Esophagus muscularis mucosa (tissue), 4 donors: ENCODE measurements at places on chromosomes 5 and 9.

GRCh38 chr9:120982836-120983235 lies 56.2 kb upstream of the TRAF1 start:
- DNase-seq, result no peak

GRCh38 chr5:78888580-78889368 lies 96.3 kb downstream of the ARSB start:
- no peak for DNase-seq

DNA sequence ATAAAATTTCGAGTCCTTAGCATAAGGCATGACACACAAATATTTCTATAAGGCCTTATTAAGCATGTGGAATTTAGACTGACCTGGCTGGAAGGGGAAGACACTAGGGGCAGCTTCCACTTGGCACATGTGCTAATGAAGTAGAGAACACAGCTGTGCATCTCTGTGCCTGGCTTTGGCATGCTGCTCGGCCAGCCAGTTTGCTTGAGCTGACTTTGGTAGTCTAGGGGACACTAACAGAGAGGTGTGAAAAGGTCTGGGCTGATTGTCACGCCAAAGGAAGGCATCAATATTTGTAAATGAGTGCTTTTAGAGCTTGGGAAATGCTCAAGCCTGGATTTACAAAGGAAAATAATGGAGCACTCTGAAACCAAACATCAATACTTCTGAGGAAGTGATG lies 723.7 kb downstream of the PRELID2 start:
- DNase-seq, result no peak

DNA sequence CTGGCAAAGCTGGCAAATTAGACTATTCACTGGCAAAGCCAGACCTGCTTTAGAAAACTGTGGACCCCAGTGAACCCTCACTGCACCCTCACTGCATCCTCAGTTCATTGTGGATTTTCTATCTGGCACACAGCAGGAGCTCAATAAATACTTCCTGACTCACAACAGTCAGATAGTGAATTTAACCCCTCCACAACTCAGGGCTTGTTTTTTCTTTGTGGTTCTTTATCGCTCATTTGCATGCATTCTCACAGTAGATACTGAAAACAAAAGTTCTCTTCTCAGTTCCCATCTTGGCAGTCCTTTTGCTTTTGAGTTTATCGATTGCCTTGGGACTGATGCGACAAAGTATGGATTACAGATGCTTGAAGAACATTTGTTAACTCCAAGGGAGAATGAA lies 99.8 kb downstream of the ACTL7B start:
- DNase-seq, result no peak

GRCh38 chr5:145393426-145393825 lies 441.7 kb downstream of the PRELID2 start:
- DNase-seq, result no peak

DNA sequence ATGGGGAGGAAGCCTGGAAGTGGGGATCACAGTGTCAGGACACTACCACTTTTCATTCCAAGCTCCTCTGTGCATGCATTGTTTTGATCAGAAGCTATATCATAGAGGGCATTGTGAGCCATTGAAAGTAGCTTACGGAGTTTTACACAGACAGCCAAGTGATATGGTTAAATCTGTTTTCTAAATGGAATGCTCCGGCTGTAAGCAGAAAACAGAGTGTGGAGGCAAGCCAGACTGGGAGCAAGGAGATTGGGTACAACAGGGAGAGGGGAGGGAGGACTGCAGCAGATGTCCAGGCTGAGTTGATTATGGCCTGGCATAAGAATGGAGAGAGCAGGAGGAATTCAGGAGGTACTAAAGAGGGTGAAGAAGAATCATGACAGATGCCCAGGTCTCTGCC lies 15.5 kb upstream of the SOWAHA start:
- no peak for DNase-seq

GRCh38 chr9:8845376-8845775 lies 1045.8 kb upstream of the DMAC1 start:
- DNase-seq, result no peak

- no peak for DNase-seq
Observed at GRCh38 chr5:87113861-87114260, 153.8 kb upstream of the RASA1 start.

GRCh38 chr5:108681079-108681921 lies 66.4 kb upstream of the FER start:
- no peak for DNase-seq

DNA sequence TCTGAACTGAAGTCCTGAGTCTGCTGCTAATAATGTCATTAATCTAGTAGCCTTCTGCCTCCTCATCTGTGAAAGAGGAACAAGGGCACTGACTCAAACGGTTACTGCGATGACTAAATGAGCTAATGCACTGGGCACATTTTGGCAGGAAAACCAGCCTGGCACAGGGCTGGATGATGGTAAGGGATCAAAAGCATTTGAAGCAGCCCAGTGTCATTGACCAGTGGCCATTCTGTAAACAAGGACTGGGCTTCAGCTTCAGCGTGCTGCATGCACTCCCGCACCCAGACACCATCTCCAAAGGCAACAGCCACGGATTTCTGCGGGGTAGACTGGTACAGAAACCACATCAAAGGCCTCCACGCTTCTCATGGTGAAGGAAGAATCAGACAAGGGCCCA lies 8.0 kb downstream of the GCNT4 start:
- DNase-seq, result no peak

DNA sequence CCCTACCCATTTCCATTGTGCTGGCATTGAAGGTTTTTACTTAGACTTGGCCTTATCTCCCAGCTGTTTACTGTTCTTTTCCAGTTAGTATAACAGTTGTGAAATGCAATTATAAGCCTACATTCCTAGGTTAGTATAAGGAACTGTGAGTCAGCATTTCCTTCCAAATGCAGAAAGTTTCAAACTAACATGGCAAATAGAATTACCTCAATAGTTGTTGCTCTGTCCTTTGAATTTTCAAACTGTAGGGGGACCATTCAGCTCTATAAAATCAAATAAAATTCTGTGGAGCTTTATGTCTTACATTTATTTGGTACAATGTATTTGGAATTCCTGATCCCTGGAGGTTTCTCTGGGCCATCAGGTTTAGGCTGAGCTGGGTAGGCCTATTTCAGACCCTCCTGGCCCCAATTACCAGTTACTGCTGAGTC lies 47.2 kb downstream of the ARHGEF28 start:
- DNase-seq, result no peak

DNA sequence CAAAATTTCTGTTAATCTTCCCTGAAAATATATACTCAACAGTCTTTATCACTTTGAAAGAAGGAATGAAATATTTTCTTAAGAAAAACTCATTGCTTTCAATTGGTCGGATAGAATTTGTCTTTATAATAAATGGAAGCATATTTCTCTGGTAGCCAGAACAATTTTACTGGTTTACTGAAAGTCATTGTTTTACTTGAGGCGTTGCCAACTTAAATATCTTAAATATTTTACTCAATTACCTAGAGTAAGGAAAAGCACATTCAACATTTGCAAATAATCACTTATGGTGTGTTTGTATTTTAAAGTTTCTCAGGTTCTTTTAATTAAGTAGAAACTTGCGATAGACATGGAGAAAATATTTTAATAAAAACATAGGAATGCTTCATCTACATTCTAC lies 1181.7 kb downstream of the EFNA5 start:
- no peak for DNase-seq

DNA sequence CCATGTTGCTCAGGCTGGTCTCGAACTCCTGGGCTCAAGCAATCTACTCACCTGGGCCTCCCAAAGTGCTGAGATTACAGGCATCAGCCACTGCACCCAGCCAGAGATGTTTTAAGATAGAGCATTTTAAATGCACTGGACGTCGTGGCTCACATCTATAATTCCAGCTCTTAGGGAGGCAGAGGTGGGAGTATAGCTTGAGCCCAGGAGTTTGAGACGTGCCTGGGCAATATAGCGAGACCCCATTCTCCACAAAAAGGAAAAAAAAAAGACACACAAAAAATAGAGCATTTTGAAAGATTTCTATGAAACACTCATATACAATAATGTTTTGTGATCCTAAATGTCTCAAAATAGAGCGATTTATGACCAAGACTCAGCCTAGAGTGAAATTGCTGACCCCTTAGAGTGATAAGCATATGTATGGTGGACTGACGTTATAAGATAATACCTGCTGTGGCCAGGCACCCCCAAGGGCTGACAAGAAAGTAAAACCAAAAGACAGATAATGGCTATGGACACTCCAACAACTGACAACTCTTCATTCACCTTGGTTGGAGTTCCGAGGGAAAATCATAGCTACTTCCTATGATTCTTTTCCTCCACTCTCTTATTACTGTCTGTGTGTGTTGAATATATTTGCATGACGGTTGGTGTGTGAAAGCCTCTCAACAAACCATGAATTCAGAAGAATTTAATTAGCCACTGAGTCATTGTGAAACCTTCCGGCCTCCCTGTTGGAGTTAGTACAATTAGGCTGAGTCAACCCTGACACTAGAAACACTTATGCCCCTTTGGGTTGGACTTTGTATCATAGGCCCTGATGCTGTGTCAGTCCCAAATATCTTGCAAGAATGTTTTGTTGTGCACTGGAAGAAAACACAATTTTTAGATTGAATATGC lies 526.5 kb upstream of the NUDT12 start:
- peak; percentile 57 for DNase-seq

DNA sequence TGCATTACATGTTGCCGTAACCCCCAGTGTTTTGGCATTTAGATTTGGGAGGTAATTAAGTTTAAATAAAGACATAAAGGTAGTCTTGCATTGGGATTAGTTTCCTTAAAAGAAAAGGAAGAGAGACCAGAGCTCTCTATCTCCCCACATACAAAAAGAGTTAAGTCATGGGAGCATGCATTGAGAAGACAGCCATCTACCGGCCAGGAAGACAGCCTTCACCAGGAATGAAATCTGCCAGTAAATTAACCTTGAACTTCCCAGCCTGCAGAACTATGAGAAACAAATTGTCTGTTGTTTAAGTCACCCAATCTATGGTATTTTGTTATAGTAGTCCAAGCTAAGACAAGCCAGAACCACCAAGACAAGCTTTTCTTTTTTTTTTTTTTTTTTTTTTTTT lies 567.0 kb upstream of the CDH18 start:
- no peak for DNase-seq

GRCh38 chr5:140548300-140548688 lies 832 bp downstream of the EIF4EBP3 start:
- DNase-seq, result no peak

DNA sequence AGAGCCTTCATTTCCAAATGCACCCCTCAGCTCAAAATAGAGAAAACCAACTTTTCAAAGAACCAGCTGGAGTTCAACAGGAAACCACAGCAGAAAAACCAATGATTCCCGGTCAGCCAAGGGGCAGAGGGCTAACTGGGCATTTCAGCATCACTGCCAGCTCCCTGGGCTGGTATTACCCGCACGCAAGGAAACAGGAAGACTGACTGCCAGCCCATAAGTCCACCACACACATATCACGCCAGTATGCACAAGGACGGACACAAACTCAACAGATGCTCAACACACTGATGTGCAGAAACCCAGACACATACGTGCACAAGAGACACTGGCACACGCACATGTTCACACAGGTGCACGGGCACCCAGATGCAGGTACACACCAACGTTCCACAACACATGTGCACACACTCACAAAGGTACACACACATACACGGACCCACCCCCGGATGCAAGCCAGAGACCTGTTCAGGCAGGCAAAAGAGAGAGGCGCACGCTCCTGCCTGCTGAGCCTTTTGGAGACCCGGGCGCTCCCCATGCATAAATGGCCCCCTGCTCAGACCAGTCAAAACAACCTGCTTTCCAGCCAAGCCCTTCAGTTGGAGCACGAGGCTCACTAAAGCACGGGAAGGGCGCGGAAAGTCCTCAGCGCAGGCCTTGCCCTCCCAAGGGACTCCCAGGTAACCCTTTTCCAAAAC lies 2.1 kb downstream of the ADAMTS2 start:
- DNase-seq, result no peak

- DNase-seq, result no peak
Observed at GRCh38 chr9:21559402-21560280, 77.5 kb upstream of the IFNE start.

DNA sequence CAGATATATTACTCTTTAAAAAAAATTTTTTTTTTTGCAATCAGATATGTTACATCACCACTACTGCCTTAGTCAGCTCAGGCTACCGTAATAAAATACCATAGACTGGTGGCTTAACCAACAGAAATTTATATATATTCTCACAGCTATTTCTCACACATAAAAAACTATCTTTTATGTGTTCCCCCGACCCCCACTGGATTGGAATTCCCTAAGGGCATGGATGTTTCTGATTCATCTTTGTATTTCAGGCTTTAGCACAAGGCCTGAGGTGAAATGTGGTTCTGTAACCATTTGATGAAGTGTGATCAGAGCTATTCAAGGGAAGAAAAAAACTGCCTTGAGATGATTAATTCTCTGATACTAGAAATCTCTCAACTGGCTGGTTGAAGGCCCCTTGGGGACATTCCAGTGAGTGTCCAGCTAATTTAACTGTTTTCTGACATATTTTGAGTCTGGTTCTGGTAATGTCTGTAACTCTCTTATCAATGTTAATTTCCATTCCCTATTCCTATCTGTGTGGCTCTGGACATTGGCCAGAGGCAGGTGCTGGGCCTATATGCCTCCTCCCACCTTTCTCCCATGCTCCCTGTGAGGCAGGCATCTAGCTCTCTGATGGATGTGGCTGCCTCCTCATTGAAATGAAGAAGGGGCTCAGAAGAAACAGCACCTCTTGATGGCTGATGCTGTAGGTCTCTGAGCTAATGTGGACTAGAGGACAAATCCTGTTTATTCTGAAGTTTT lies 2.5 kb downstream of the CD14 start:
- no peak for DNase-seq

DNA sequence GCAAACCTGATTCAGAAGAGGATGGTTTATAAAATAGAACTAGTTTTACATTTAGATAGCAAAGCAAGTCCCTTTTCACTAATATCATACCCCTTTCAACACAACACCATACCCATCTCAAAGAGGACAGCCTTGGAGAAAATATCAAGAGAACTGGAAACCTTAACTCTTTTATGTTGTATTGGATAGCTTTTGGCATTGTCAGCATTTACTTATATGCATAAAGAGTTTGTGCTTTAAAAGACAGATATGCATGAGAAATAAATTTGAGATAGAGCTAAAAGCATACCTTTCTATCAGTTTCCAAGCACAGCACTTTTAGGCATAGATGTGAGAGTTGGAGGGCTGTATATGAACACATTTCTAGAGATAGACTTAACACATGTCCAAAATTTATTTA lies 799.3 kb upstream of the ACO1 start:
- DNase-seq, result no peak

DNA sequence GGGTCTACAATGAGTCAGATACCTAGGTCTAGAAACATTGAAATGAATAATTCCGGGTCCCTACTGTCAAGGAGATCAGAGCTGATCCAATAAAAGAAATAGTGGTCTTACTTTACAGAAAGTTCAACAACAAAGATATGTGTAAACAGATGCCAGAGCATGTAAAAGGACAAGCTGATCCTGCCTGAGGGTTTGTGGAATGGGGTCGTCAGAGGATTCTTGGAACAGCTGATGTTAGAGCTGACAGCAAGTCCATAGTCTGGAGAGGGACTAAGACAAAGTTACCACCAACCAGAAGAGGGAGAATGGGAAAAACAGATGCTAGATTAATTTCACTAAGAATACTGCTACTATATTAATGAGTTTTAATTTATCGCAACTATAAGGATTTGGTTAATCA lies 71.5 kb downstream of the FREM1 start:
- DNase-seq, result peak; percentile 50
